ENCODE measurements at places on chromosomes 1 and 21.
A peak's percentile ranks its signal among the peaks of the same experiment; 100 is the strongest.

DNA sequence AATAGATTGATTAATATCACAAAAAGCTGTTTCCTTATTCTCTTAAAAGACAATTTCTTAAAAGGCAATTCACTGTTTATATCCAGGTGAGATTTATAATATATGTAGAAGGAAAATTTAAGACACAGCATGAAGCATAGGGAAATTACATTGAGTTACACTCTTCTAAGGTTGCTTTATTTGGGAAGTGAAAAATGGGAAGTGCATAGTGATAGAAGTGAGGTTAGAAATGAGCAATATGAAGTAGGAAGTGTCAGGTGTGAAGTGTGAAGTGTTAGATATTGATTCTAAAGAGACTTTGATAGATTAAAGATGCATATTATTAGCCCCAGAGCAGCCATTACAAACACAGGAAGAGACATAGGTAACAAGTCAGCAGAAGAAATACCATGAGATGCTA is 40.3 kb downstream of the FH start:
- DNase-seq: no peak

DNA sequence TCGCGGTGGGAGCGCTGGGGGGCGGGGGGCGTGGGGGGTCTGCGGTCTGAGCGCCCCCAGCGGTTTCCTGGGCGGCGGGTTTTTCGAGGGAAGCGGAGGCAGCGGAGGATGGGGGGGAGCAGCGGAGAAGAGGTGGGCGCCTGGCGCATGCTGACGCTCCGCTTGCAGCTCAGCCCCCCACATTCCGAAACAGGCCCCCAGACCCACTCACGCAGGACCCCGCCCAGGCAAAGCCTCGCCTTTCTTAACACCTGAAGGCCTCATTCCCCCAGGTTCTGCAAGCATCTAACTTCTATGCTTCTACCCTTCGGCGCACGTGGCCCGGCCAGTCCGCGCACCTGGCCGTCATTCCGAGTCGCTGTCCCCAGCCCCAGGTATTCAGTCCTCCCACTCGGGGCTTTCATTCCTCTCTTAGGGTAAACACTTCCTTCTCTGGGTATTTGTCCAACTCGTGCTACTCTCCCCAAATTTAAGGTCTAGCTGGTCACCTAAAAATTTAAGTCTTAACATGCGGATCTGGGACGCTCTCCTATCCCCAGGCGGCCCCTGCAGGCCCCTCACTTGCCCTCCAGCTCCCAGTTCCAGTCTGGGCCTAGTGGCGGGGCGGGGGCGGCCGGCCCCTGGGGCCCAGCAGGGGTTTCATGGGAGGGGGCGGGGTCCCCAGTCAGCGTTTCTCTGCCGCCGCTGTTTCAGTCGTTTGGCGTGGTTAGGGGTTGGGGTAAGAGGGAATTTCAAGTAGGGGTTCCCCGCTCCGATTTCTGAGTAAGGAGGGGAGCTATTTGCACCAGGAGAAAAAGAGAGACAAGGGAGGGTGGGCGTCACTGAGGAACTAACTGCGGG is 2.8 kb upstream of the ZBTB7B start:
- DNase-seq: peak; percentile 77

GRCh38 chr1:219427989-219428388 is 184.9 kb downstream of the ZC3H11B start:
- DNase-seq: no peak

DNA sequence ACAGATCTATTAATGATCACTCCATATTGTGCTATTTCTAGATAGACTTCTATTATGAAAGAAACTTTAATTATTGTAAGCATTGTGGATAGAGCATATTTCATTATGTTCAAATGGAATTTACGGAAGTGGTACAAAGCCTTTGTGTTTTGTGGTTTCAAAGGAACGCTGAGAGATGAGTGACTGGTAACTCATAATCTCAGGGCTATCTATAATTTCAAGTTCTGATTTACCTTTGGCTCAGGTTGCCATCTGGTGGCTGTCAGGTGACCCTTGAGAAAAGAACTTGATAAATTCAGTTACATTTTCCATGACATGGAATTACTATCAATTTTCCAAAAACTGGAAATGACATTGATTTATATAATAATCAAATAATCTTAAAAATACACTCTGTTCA is 12.2 kb downstream of the NTNG1 start:
- no peak for DNase-seq

DNA sequence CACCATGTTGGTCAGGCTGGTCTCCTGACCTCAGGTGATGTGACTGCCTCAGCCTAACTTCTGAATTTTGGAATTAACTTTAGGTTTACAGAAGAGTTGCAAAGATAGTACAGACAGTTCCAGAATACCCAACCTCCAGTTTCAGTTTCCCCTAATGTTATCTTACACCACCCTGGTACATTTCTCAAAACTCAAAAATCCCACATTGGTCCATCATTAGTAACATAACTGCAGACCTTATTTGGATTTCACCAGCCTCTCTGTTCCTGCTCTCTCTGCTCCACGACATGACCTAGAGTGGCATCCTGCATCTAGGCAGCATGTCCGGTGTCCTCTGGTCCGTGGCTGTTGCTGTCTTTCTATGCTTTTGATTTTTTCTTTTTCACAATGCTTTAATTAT is 5.0 kb upstream of the ZC3H12A start:
- no peak for DNase-seq

GRCh38 chr1:28869952-28870351 is 44.4 kb upstream of the EPB41 start:
- DNase-seq: no peak

GRCh38 chr1:55774446-55774845 is 559.3 kb upstream of the USP24 start:
- DNase-seq: no peak

- DNase-seq: no peak
Observed at GRCh38 chr1:82110366-82111254, 309.9 kb downstream of the ADGRL2 start.

GRCh38 chr1:67434491-67434890 is 4.3 kb upstream of the SERBP1 start:
- no peak for DNase-seq

GRCh38 chr21:40706176-40706575 is 140.8 kb downstream of the DSCAM start:
- DNase-seq: no peak

GRCh38 chr21:45142469-45143308 is 68.3 kb downstream of the ADARB1 start:
- no peak for DNase-seq

DNA sequence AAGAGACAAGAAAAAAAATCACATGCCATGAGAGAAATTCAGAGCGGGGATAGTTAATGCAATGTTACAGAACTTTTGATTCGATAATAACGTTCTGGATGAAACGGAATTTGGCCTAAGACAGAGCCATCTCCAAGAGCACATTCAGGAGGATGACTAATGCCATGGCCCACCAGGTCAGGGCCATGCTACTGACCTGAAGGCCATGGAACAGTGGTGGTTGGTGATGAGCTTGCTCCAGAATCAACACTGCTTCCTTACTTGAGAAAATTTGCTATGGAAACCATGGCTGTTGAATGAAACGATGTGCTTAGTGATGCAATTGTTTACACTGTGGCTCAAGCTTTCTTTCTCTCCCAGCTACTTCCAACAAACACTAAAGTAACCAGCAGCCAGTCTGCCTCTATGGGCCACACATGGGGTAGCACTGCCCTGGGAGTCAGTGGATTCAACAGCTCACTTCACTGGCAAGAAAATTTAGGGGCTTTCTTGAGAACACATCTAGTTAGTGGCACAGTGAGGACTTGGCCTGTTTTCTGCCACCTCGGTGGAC is 299.1 kb downstream of the PCP4 start:
- no peak for DNase-seq

DNA sequence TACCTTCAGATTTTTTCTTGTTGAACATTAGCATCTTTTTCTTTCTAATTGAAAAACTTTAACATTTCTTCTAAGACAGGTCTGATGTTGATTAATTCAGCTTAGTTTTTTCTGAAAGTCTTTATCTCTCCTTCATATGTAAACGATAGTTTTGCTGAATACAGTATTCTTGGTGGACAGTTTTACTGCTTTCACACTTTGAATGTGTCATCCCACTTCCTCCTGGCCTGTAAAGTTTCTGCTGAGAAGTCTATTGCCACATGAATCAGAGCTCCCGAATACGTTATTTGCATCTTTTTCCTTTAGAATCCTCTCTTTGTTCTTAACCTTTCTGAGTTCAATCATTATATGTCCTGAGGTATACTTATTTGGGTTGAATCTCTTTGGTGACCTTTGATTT is 344.2 kb downstream of the OLFM3 start:
- DNase-seq: no peak

- no peak for DNase-seq
Observed at GRCh38 chr1:154256686-154257085, 15.7 kb upstream of the HAX1 start.

DNA sequence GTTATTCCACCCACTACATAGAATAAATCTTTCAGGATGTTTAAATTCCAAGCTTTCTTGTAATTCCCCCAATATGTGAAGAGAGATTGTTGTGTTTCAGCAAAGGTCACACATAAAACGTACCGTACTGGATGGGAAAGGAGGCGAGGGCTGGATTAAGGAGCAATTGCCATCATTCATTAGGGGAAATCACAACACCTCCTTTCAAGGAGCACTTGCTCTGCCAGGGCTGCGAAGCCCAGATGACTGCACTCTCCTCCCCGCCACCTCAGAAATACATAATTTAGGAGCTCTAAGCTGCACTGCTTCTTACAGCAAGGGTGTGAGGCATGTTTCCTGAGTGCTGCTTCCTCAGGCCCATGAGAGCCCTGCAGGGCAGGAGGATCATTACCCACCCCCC is 29.6 kb downstream of the MATN1 start:
- DNase-seq: no peak

DNA sequence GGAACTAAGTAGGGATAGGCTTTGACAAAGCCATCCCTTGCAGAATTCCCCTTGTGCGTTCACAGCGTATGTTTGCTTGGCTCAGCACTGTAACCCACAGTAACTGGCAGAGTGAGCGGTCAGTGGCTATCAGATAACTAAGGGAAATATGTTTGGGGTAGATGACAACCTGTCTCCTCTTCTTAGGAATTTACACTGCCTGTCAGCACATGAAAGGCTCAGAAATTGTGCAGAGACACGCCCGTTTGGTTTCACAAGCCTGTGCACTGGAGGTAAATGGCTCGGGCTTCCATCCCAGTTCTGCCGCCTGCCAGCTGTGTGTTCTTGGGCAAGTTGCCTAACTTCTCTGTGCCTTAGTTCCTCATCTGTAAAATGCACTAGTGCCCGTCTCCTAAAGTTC is 101.2 kb downstream of the PRDM2 start:
- no peak for DNase-seq

GRCh38 chr1:180271272-180272255 is 41.5 kb downstream of the LHX4 start:
- DNase-seq: no peak

GRCh38 chr1:48229317-48229716 is 6.8 kb downstream of the SLC5A9 start:
- DNase-seq: no peak

DNA sequence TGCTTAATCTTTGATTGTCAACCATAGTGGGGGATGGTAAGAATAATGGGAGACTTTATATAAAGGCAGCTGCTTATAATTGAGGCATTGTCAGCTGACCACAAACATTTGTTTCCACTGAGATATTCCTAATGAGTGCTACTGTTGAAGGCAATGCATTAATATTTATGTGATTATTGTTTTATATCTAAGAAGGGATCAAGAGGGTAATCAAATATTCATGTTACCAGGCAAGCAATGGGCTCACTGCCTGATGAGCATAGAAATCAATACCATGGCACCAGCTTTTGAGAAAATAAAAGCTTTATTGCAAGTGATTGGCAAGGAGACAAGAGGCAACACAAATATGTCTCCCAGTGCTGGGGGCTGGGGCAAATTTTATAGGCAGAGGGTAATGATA is 706.7 kb upstream of the ADAMTS5 start:
- no peak for DNase-seq

DNA sequence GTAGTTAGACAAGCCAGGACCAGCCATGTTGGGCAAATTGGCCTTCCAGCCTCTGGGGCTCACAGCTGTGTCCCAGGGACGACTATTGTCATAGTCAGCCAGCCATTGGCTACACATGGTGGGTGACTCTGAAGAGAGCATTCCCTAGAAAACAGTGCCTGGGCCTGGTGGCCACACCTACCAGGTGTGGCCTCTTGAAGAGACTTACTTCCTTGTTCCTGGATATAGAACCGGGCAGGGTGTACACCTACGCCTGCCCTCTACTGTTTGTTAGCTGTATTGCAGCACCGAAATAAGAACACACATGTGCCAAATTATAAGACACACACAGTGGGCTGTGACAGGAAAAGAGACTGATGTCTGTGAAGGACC is 134.6 kb upstream of the ARHGEF16 start:
- peak; percentile 86 for DNase-seq

DNA sequence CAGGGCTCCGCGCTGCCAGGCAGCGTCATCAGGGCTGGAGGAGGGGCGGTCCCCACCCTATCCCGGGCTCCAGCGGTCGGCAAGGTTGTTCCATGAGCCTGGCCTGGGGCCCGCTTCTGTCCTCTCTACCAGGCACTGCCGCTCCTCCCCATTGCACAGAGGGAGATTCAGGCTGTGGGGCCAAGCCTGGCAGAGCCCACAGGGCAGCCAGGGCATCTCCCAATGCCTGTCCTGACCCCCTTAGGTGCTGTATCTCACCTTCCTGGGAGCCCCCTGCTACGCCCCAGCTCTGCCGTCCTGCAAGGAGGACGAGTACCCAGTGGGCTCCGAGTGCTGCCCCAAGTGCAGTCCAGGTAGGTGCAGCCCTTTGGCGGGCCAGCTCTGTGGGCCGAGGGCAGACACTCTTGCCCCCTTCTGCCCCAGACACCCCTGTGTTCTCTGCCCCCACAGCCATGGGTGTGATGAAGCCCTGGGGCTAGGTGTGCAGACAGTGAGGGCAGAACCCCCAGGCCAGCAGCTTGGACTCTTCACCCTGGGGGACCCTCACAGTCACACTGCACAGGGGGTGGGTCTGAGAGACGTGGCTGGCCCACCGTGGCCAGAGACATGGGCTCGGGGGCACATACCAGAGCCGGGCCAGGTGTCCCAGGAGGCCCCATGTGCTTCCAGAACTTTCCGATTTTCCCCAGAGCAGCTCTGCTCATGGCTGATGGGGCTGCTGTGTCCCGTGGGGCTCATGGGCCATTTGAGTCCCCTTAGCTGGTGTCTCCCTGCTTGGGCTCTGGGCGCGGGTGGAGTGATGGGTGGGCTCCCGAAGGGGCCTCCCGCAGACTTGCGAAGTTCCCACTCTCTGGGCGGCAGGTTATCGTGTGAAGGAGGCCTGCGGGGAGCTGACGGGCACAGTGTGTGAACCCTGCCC is 1.6 kb downstream of the TNFRSF14 start:
- no peak for DNase-seq

DNA sequence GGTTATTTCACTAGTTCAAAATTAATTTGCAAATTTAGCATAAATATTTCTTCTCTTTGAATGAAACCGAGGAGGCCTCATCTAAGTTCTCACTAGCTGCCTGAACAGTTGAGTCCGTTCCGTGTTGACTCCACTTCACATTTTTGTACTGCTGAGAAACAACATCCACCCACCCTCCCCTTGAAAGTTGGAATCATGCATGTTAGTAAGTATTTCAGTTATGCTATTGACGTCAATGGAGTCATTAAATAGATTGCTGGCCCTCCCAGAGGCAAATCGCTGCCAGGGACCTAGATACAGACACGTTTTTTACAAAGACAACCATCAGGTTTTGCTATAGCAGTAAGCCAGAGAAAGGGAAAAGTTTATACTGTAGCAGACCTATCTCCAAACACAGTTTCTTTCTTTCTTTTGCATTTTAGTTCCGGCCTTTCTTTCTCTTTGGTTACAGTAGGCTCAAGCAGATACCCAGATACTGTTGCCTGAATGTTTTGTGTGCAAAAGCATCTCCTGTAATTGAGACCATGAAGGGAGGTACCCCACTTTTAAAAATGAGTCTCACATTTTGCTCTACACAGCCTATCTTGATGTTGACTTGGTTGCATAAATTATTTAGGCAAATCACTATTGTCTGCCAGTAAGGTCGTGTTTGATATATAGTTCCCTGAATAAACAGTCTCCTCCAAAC is 262.6 kb upstream of the SGIP1 start:
- peak; percentile 34 for DNase-seq
